ENCODE measurements at places on chromosomes 6 and 20.

GRCh38 chr6:1686117-1687098 is 76.7 kb downstream of the FOXC1 start:
- DNase-seq: peak; percentile 66

GRCh38 chr6:134074151-134075055 is 22.0 kb upstream of the SLC2A12 start:
- DNase-seq: peak; percentile 74

- DNase-seq: no peak
These were observed 44.1 kb downstream of the SESN1 start for GRCh38 chr6:109050447-109051102.

DNA sequence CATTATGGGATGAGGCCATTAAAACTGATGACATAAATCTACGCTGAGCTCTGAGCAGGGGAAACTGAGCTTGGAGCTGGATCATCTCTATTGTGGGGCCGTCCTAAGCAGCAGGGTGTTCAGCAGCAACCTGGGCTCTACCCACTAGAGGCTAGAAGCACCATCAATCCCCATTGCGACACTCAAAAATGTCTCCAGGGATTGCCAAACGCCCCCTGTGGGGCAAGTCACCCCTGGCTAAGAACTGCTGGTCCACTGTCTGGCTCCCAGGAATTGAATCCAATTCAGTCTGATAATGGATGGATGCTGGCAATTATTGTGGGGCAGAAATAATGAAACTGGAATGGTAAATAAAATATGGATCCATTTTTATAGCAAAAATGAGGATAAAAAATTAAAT is 38.2 kb downstream of the PMEPA1 start:
- DNase-seq: no peak

Measured in islet precursor cell (in vitro differentiated cells).